Left lung (tissue), 14 donors: ENCODE measurements at places on chromosomes 3 and 15.

DNA sequence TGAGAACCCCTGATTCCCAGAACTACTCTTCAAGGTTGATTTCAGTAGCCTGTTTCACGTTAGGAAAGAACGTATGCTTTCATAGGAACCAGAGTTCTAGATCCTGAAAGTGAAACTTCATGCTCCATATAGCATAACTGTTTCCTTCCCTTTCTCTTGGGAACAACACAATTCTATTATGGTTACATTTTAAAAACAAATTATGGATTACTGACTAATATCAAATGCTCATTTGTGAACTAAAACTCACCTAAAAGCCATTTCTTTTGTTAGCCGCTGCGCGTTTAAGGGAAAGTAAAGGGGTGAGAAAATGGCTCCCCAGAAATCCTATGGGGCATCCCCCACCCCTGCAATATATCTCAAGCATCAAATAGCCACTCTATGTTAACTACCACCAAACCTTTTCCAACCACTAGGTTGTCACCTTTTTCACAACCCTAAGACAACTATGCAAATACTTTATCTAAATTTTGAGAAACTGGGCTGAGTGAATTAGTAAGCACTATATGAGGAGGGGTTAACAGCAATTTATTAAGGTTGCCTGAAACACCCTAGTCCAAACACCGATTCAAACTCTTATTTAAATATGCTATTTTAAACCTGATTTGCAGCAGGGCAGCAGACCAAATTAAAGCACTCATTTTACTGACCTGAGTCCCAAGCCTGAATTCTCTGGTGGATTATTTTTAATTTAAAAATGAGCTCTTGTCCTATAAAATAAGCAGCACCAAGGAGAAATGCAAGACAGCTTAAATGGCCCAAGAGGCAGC, 2.4 kb downstream of the SIAH2 start:
- DNase-seq: no peak

- DNase-seq: no peak
Observed at GRCh38 chr3:127699416-127700300, 26.9 kb downstream of the ABTB1 start.

- DNase-seq: peak; percentile 49
Observed at GRCh38 chr3:12662593-12663400, 1.1 kb downstream of the RAF1 start.

DNA sequence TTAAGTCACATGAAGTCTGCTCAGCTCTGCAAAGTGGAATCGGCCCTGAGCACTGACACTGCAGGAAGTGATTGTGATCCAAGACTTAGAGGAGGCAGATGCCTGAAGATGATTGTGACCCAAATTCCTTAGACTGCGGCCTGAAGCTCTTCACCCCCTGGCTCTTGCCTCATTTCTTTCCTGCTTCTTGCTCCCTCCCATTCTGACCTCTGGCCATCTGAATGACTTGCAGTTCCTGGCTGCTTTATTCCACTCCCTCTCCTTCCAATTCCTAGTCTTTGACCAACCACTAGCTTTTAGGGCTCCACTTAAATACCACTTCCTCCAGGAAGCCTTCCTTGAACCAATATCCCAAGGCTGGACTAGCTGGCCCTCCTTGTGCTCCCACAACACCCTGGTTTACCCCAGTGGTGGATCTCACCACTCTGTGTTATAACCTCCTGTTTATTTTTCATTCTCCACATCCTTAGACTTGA, 9.9 kb upstream of the EPB42 start:
- no peak for DNase-seq

DNA sequence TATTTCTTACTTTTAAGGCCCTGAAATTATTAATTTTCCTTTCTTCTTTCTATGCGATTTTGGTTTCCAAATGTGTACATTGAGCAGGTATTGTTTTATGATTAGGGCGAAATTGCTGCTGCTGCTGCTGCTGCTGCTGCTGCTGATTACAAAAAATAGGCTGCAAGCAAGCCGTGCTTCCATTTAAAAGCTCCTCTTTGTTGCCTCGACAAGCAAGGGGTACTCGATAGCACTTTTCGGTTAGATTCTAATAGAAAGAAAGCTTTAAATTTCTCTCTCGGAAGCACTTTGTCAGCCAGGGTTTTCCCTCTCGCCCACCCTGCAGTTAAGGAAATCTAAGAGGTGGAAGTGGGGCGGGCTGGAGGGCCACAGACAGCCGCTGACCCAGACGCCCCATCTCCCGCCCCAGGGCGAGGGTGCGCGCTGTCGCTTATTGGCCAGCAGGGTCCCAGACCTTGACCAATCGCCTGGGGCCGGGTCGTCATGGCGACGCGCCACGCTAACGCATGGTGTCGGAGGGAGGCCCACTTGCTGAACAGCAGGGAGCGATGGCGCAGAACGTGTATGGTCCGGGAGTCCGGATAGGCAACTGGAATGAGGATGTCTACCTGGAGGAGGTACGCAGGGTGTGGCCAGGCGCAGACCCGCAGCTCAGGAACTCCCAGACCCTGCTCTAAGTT, at the start of gene CFAP161:
TSS of gene CFAP161 (plus strand) at position 489 of the 680 bp plus-strand sequence. CDS start at position 549, 60 bp downstream.
- peak; percentile 89 for DNase-seq

DNA sequence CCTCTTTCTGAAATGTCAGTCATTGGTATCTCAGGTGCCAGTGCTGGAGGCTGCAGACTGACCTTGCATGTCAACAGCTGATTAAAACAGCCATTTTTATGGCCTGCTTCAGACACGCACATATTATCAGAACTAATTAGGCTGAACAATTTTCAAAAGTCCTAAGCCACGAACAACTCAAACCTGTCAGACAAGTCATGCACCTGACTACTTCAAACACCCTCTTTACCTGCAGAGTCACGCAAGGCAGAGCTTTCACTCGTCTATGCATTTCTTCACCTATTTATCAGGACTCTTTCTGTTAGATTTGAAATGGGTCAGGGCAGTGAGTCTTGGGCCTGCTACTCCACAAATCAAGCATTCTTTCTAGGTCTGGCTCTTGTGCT, 26.7 kb downstream of the CLK3 start:
- peak; percentile 76 for DNase-seq

DNA sequence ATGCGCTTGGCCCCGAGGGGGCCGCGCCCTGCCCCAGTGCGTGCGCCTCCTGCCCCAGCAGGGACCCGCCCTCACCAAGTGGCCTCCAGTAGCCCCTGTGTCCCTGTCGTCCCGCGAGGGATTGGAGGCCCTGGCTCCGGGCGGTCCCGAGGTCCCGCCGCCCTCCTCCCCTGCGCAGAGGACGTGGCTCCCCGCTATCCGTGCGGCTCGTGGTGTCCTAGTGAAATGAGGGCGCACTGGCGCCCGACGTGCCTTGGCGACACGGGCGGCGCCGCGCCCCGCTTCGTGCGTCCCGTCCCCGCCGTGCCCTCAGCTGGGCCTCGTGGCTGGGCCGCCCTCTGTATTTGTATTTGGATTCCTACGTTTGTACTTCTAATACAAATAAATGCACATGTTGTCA, 557.5 kb downstream of the OCA2 start:
- no peak for DNase-seq

- DNase-seq: no peak
Observed at GRCh38 chr15:37574985-37575384, 359.5 kb upstream of the TMCO5A start.

DNA sequence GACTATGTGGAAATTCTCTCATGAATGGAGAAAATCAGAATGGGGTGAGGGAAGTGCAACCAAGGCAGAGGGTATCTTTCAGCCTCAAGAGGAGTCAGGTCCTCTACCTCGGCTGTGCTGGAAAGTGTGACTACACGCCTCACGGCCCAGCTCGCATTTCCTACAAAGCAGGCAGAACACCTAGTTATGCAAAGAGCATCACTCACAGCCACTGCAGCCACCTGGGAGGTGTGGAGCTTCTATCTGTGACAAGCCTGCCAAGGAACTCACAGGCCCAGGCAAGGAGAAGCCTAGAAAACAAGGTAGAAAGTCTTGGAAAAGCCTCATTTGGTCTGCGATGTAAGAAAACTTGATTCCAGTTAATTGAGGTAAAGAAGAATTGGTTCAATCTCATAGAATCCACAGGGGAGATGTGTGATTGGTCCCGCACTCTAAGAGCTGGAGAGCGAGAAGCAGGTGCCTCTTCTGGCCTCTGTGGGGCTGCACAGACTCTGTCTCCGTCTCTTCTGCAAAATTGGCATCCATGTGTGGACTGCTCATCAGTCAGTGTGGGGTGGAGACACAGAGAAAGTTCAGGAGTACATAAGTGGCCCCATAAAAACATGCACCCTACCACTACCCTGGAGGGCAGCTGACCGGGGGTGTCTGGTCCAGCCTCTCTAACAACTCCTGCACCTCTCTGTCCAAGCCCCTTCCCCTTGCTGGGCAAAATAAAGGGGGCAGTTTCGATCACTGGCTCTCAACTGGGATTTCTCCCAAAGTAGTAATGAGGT, 76.8 kb downstream of the TAMM41 start:
- DNase-seq: no peak

GRCh38 chr3:105996781-105997180, 128.0 kb upstream of the CBLB start:
- DNase-seq: no peak

- DNase-seq: no peak
Observed at GRCh38 chr3:197878427-197878826, 71.6 kb upstream of the RPL35A start.

DNA sequence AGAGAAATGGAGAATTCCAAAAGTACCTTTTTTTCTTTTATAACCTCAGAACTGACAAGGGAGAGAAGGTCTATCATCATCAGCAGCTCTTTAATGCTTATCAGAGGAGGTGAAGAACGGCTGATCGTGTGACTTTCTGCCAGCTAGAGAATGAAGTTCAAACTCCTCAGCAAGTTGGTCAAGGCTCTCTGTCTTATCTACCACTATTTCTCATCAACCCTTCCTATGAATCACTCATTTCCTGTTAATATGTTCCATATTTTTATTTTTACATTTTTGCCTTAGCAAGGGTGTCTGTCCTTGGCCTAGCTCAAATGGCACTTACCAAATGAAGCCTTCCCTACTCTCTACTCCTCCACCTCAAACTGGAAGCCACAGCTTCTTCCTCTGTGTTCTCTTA, 73.1 kb upstream of the TSPAN3 start:
- DNase-seq: no peak

- peak; percentile 55 for DNase-seq
Observed at GRCh38 chr15:28983432-28984311, 97.9 kb downstream of the APBA2 start.

DNA sequence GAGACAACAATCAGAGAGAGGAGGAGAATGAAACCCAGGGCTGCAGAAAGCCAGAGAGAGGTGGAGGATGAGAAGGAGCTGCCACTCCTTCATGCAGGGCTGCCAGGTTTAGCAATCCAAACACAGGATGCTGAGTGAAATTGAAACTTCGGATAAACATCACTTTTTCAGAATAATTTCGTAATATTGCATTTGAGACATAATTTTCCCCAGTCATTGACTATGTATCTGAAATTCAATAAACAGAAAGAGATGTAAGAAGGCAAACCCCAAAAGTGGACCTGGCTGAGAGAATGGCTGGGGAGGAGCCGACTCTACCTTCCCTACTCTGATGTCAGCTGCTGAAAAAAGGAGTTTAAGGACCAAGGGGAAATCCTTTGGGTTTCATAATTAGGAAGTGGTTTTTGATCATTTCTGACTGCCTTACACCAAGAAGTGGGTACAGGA, 33.8 kb downstream of the SLC9A9 start:
- no peak for DNase-seq

DNA sequence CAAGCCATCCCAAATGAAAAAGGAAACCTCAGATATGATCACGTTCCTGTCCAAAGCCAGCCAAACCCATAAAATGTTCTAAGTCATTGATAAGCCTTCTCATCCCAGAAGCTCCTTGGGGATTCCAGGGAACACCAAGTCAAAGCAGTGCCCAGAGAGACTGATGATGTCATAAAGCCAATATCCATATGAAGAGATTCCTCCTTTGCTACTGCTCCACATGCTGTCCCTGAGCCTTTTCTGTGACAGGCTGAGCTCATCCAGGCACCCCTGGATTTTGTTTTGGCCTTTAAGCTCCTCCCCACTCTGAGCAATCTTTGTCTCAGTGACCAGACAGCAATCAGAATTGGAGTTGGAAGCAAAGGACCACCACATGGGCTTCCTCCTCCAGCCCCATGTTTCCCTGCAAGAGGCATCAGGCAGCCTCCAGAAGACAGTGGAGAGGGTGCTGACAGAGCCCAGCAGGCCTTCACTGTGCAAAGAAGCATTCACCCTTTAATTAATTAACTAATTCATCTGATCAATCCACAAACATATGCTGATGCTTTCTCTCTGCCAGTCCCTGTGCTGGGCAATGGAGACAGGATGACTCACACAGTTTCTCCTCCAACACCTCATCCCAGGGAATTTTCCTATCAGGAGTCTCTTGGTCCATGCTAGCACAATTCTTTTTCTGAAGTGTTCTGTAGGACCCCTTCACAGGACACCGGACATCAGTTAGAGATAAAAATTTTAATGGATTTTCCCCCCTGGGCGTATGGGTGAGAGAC, 25.0 kb downstream of the MEX3B start:
- DNase-seq: no peak

- no peak for DNase-seq
Observed at GRCh38 chr15:44971036-44971435, 14.5 kb downstream of the TERB2 start.

GRCh38 chr3:162206648-162207047, 710.0 kb downstream of the OTOL1 start:
- DNase-seq: no peak

GRCh38 chr3:17605032-17605431, 137.4 kb downstream of the TBC1D5 start:
- DNase-seq: no peak

- DNase-seq: no peak
Observed at GRCh38 chr3:62705721-62706120, 169.5 kb downstream of the CADPS start.

DNA sequence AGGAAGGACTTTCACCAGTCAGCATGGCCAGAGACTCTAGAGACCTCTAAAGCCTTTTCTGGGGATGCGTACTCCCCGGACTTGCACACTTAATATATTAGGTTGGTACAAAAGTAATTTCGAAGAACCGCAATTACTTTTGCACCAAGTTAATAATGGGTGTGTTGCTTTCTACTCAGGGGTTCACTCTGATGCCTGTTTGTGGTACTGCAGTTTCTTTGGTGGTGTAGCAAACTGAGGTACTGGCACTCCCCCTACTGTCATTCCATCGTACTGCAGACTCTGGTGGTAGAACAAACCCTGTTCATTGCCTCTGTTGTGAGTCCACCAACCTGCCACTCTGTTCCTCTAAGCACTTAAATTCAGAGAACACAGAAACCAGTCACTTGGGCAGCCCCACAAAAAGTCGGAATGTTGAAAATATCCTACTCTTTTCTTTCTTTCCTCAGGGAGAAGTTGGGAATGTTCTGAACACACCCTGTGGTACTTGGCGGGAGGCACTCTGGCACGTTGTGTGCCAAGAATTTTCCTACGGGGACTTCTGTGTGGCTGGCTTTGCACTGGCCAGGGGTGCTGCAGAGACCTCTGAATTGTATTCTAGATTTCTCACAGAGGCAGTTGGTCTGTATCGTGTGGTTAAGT, 46.3 kb downstream of the GABRG3 start:
- peak; percentile 83 for DNase-seq

- DNase-seq: no peak
Observed at GRCh38 chr3:14876921-14877333, 58.2 kb downstream of the FGD5 start.
